Fibroblast of skin of abdomen (primary cell): ENCODE measurements at places on chromosomes 5 and 9.

- DNase-seq = no peak
Observed at GRCh38 chr5:59569608-59570334, 323.8 kb downstream of the PDE4D start.

DNA sequence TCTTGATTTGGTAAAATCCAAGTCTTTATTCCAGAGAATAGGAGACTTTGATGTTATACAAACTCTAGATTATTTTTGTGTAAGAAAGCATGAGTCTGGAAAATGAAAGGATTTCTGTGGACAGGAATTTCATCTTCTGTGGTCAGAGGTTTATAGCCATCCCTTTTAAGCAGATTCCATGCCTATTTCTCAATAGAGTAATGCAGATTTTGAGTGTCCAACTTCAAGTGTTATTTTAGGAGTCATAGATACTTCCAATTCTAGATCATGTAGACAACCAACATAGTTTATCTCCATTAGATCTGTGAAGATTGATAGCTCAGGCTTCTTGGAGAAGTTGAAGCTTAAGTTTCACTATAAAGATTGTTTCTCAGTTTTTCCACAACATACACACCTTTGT lies 379.7 kb downstream of the PSAT1 start:
- DNase-seq = peak; percentile 90

DNA sequence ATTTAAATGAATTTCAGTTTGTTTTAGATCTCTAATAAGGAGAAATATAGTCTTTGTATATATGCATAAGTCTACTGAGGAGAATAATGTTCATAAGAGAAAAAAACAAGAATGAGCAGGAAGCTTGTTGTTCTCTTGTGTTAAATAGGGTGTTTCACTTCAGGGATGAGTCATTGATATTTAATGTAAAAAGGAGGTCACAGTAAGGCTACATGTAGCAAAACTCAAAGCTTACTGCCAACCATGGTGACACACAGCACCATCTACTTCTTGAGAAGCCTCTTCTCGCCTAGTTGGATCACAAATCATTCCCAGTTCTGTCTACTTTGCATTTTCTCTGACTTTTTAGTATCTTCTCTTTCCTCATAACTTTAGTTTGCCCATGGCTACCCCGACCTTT lies 1466.0 kb upstream of the C9orf72 start:
- no peak for DNase-seq

- DNase-seq = no peak
Observed at GRCh38 chr9:19492775-19493173, 84.0 kb downstream of the ACER2 start.

DNA sequence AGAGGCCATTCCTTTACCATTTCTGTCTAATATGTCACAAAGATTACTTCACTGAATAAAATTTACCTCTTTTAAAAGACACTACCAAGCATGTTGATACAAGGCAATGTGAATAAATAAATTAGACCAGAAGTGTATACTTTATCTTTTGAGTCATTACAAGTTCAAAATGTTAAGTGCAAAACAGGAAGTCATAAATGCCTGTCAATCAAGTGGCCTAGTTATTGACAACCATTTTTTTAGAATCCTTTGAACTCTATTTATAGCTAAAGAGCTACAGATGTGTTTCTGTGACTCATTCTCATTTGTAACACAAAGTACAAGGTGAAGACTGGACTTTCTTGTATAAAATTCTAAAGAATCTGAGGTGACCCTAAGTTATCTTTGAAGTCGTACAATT lies 602.7 kb upstream of the SEMA6A start:
- no peak for DNase-seq

GRCh38 chr5:175900157-175900556 lies 28.8 kb downstream of the CPLX2 start:
- DNase-seq = no peak

- DNase-seq = no peak
Observed at GRCh38 chr5:74375271-74375670, 265.3 kb downstream of the ENC1 start.

DNA sequence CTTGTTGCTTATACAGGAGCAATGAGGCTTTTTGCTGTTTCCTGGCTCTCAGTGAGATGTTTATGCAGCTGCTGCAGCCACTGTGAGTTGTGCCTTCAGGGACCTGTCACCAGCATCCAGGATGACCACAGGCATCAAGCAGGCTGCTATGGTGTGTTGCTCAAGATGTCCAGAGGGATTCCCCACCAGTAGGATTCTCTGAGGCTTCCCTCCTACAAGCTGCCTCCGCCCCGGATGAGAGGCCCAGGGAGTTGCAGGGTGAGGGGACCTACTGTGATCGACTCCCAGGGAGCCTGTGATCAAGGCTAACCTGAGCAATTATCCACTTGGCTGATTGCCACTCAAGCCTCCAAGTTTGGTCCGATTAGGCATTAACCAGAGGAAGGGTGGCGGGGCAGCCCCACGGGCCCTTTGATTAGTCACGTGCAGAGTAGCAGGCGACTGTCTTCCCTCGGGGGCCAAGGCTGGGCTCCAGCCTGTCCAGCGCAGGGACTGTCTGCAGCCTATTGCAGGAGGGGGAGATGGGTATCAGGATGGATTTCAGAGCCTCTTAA lies 1.8 kb upstream of the FAT2 start:
- no peak for DNase-seq

DNA sequence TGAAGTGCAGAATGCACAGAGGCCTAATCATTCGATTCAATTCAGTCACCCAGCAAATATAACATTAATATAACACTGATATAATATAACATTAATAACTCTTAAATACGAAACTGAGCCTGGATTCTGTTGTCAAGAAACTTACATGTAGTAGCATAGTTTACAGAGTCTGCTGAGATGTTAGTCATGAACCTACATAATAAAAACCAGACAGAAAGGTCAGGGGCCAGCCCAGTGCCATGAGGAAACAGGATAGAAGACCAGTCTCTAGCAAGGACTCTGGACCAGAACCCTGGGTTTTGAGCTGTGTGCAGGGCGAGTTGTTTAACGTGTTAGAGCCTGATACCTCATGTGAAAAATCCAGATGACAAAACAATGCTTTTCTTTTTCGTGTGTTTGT lies 234.7 kb downstream of the NR2F1-AS1 start:
- no peak for DNase-seq

GRCh38 chr9:116639251-116639741 lies 47.8 kb upstream of the TRIM32 start:
- peak; percentile 87 for DNase-seq

DNA sequence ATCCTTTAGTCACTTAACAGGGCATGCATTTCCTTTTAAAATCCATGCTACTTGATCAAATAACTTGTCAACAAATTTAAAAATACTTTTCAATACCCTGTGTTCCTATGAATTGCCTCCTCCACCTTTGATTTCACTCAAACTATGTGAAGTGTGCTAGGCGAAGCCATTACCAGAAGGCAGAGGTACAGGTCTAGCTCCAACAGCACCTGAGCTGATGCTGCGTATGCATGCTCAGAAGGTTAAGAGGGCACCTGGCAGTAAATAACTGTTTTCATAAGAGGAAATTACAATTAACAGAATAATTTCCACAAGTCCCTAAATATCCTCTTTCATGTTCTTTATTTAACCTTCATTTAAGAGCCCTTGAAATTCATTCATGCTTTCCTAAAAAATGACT lies 251.8 kb downstream of the EFNA5 start:
- DNase-seq = no peak

DNA sequence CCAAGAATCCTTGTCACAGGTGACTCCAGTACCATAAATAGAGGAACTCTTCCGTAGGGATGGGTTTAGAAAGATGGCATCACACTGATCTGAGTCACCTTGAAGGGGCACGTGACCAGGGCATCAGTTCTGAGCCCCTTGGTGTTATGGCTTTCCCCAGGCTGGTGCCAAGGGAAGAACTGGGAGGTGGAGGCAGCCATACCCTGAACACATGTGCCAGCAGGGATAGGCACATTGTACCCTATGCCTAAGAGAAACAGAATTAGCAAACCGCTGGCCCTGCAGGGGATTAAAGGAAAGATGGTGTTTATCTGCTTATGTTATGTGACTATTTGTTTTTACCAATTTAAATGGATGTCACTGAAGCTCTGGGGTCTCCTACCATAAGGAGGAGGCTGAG lies 196.2 kb downstream of the RGS3 start:
- DNase-seq = no peak

DNA sequence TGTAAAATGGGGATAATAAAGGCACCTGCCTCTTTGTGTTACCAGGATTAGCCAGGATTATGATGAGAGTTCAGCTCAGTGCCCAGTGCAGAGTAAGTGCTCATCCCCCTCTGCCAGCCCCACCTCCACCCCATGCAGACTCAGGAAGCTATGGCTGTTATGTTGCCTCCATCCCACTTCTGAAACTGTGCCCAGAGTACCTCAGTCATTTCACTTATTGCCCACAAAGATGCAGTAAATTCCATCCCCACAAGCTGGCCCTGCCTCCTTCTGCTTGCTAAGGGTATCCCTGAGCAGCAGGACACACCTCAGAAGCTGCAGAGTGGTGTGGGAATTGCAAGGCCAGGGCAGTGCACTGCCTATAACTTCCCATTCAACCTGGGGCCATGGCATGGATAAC lies 415.1 kb downstream of the SPOCK1 start:
- no peak for DNase-seq

GRCh38 chr5:83653669-83654068 lies 67.0 kb downstream of the HAPLN1 start:
- DNase-seq = no peak

- no peak for DNase-seq
Observed at GRCh38 chr5:170355601-170356098, 33.5 kb downstream of the KCNMB1 start.

GRCh38 chr5:1330146-1330846 lies 14.6 kb downstream of the CLPTM1L start:
- DNase-seq = no peak

DNA sequence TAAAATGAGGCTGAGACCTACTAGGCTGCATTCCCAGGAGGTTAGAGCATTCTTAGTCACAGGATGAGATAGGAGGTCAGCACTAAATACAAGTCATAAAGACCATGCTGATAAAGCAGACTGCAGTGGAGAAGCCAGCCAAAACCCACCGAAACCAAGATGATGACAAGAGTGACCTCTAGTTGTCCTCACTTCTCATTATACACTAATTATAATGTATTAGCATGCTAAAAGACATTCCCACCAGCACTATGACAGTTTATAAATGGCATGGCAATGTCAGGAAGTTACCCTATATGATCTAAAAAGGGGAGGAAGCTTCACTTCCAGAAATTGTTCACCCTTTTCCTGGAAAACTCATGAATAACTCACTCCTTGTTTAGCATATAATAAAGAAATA lies 88.6 kb downstream of the PLPPR1 start:
- DNase-seq = no peak

DNA sequence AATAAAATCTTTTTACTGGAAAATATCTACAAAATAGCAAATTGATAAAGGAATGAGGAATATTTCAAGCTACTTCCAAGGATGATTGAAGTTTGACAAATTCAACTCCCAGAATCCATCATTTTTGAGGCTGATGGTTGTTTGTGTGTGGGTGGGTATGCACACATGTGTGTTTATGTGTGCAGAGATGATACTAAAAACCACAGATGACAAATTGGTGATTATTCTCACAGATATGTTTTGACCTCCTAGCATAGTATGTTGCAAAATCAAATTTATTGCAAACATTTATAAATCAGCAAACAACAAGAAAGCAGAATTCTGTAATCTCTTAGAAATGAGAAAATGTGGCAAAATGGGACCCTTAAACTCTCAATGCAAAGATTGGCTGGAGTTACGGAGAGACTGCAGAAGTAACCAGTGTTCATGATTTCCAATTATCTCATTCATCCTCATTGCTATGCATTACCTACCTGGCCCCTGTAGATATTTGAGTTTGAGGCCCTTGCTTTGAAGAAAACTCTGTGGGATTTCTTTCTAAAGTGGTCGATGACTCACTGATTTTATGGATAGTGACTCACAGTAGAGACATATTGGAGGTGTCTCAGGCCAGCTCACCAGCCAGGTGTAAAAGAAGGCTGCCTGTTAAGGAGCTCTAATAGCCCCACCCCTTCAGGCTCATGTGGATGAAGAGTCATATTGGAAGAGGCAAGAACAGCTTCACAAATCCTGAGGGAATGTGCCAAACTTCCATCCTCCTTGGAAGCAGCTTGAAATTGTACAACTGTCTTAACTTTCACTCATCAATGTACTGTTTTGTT lies 44.6 kb upstream of the TMC1 start:
- peak; percentile 65 for DNase-seq

DNA sequence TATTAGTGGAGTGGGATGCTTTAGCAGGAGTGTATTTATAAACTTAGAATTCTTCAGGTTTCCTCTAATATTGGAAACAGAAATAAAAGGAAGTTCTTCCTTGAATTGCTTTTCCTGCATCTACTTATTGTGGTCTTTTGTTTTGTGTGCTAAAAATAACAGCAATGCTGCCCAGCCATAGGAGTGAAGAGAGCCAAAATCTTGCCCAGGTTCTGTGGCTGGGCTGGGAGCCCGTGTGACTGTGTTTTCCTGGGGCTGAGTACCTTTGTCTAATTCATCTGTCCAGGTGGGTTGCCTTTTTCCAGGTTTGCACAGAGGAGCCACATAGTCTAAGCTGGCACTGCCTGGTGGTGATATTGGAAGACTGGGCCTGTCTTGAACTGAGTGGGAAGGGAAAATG lies 179.7 kb upstream of the ADAMTSL1 start:
- no peak for DNase-seq

DNA sequence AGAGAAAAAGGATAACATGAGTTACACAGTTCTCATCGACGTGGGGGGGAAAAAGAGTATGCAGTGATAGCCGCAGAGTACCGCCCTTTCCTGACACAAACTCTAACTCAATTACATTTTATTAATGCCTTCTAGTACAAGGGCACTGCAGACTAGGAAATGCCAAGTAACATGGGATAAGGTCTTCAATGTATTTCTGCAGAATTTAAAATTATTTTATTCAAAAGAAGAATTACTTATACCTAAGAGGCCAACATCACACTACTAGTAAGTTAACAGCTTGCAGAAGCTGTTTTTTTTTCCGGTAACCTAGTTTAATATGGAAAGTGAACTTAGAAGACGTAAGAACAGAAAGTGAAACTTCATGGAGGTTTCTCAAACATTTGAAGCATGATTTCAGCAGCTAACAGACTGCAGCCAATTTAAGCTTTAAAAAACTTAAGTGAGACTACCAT lies 3.9 kb downstream of the SETX start:
- DNase-seq = no peak

DNA sequence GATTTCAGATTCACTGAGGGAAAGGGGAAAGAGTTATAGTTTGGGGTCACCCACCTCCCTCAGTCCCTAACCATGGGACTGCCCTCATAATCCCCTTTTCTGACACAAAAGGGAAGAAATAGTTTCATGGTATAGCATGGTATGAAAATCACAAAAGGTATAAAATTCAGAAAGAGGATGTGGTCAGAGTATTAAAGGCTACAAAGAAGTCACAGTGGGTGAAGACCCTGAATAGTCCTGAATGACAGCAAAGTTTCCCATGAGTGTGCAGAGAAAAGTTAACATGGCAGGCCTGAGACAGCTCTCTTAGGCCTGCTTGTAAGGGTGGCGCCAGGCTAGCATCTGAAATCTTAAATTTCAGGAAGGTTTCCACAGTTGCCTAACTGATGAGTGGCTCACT lies 290.6 kb upstream of the ZNF608 start:
- no peak for DNase-seq

GRCh38 chr5:154841273-154841661 lies 9.1 kb downstream of the FAXDC2 start:
- no peak for DNase-seq
